CD4-positive, alpha-beta T cell treated with Interleukin-4 for 4 hours (primary cell): ENCODE measurements at places on chromosomes 6 and 20.

DNA sequence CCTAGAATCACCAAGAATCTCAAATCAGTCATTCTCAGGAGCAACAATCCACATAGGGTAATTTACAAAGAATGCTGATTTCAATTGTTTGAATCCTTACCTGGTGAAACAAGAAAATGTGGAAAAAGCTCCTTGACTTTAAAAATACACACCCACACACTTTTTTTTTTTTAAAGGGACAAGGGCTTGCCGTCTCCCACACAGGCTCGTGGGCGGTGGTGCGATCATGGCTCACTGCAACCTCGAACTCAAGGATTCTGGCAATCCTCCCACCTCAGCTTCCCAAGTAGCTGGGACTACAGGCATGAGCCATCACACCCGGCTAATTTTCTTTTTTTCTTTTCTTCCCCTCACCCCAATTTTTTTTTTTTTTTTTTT, 30.7 kb downstream of the PARD6B start:
- no peak for DNase-seq

- no peak for DNase-seq
Observed at GRCh38 chr6:48048451-48049146, 62.4 kb downstream of the PTCHD4 start.

DNA sequence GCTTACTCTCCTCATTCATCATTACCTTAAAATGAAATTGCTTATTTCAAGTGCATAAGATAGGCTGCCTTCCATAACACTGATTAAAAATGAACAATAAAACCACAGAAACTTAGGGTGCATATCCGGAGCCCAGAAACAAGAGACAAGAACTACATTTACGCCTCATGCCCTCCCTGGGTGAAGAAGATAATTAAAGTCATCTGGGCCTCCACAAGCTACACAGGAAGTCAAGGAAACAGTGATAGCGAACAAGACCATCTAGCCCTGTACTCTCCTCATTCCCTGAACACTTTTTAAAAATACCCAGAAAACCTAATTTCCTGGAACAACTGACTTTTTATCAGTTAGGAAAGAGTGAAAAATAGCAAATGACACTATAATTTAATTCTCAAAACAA, 6.3 kb downstream of the SOD2 start:
- DNase-seq: no peak

DNA sequence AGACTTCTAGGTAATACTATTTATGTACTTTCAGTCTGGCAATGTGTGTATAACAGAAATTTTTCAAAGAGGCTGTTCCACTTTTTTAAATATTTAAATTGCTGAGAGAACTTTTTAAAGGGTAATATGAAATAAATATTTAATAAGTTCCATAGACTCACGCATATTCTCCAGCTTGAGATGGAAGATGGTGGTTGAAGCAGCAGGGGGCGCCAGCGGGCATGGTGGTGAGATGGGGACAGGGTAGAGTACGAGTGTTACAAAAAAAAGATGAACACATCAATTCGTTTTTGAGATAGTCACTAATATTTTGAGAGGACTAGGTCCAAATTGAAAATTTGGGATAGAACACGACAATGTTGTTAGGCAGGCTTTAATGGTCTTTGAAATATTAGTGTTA, 68.4 kb downstream of the RSPO3 start:
- peak; percentile 31 for DNase-seq

DNA sequence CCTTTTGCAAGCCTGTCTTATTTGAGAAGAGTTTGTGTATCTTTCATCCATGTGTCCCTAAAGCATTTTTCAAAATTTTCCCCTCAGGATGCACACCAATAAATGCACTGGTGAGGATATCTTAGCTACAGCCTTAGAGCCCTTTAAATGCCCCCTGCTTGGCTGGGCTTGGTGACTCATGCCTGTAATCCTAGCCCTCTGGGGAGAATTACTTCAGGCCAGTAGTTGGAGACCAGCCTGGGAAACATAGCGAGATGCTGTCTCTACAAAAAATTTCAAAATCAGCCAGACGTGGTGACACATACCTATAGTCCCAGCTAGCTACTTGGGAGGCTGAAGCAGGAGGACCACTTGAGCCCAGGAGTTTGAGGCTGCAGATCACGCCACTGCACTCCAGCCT, 33.8 kb upstream of the PLCB4 start:
- DNase-seq: no peak

DNA sequence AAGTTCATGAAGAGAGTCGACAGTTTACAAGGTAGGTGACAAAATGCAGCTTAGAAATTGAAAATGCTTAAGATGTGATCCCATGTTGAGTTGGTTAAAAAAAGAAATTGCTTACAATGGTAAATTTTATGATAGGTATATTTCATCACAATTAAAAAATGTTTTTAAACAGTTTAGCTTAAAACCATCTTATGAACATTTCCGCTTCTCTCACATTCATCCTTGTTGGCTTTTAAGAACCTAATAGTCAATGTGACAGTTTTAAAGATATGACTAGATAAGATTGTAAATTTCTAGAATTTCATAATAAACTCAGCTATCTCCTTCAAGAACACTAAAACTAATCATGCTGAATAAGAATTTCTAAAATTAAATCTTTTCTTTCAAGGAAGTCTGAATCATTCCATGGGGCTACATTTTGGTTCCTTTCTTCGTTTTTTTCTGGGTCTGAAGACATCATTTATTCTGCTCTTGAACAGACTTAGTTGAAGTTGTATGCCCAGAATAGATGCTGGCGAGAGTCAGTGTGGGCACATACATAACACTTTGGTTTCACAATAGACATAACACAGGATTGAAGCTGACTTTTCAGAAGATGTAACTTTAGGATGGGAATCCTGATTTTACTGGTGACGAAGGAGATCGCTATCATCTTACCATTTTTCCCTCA, 35.9 kb upstream of the LTV1 start:
- DNase-seq: no peak

DNA sequence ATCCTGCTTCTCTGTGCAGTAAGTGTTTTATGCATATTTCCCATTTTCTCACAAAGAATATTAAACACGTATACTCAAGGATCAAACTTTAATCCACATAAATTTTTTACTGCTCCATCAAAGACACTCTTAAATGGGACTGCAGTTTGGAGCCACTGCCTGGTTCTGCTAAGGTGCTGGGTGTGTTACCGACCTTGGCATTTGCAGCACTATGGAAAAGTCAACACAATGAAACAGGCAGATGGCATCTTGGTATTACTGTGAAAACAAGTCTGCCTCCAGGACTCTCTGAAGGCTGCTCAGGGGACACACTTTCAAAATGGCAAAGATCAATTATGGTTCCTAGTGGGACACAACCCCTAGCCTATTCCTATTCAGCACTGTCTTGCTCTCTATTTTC, 17.3 kb upstream of the HLA-G start:
- no peak for DNase-seq

- DNase-seq: no peak
Observed at GRCh38 chr6:136614994-136615393, 64.8 kb upstream of the MAP7 start.

GRCh38 chr6:119541132-119541905, 191.8 kb upstream of the MAN1A1 start:
- DNase-seq: no peak
